Esophagus squamous epithelium (tissue), 5 donors: ENCODE measurements at places on chromosomes 2 and 18.

GRCh38 chr2:137178951-137179377 is 413.6 kb downstream of the THSD7B start:
- no peak for DNase-seq

DNA sequence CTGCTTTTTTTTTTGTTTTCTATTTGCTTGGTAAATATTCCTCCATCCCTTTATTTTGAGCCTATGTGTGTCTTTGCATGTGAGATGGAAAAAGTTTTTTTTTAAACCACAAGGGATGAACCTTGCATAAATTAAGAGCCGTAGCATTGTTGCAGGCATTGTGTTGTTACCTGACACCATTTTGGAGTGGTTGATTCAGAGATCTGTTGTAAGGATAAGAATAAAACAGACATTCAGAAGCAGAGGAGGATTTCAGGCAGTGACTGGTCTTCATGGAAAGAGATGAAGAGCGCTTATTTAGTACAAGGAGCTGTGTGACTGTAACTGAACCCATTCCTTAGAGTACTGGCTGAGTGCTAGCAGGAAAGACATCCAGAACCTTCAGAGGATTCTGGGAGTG is 101.2 kb downstream of the LTBP1 start:
- no peak for DNase-seq

DNA sequence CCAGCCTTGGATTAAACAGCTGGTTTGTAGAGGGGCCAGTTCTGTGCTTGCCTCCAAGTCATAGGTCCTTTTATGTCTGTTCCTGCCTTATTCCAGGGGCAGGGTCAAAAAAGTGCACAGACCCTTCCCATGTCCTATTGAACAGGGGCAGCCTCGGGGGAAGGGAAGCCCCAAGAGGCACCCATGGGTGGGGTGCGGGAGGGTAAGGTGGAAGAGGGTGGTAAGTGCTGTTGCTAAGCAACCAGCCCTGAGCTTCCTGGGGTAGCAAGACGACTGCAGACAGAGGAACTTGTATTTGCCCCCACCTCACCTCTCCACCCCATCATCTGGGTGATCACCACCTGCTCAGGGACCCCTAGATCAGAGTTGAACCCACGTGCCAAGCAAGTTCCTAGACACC is 7.7 kb downstream of the DNMT3A start:
- no peak for DNase-seq

DNA sequence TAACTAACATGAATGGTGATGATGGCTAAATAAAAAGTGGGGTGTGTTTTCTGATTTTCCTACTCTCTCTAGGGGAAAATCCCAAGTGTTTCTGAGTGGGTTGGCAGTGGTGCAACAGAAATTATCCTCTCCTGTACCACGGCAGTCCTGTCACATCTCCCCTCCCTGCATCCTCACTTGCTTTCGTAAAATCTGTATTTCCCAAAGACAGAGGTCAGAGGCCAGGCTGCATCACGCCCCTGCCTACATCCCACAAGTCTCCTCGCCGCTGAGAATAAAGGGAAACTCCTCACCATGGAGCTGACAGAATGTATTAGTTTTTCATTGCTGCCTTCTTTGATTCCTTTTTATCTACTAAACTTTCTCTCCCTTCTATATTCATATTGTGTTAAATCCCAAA is 13.1 kb downstream of the FBLN7 start:
- no peak for DNase-seq

- no peak for DNase-seq
These were observed 4.4 kb downstream of the LPIN2 start for GRCh38 chr18:3008541-3008940.

DNA sequence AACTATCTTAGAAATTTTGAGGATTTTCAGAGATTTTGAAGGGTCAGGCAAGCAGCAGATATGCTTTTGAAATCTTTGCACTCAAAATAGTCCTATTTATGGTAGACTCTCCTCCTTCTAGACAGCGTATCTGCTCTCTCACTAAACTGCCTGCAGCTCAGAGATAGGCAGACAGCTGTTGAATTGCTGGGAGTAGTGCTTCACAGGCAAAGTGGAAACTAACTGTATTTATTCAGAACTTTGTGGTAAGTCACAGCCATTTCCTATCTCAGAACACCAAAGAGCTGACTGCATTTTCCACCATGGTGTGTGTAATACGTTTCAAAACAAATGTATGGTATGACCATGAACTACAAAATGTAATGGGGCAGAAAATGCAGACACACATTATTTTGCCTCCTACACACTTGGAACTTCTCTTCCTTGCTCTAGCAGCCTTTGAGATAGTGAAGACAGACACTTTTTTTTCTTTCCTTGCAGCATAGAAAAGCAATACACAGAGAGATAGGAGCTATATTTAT is 352.4 kb downstream of the LRP1B start:
- no peak for DNase-seq

- no peak for DNase-seq
These were observed 3.2 kb downstream of the UBXN4 start for GRCh38 chr2:135744760-135745314.

DNA sequence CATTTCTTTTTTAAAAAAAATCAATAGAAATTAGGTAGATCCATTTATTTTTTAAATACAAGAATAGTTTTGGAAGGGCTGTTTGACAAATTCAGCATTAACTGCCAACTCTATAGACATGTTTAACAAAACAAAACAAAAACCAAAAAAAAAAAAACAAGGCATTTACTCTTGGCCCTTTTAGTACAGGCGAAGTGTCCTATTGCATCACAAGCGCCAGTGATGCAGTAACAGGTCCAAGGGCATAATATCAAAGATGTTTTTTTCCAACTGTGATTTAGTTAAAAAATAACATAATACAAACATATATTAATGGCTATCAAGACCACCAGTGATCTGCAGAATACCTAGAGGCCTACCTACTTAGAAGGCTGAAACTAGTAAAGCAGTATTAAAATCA is 55.3 kb downstream of the XDH start:
- no peak for DNase-seq
